ENCODE measurements at places on chromosomes 3 and 15.

DNA sequence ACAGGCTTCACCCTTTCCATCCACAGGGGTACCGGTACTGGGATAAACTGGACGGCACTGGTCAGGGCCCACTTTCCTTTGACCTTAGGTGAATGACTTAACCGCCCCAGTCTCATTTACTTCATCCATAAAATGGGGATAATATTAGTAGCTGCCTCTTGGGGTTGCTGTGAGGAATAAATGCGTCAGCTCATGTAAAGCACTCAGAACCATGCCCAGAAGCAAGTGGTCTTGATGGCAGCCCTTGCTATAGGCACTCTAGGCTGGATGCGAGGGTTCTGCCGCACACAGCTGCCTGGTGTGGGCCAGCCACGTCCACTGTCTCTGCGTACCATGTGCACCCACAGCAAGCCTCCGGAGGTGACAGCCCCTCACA lies 32.2 kb upstream of the FBLN2 start:
- DNase-seq, result no peak

DNA sequence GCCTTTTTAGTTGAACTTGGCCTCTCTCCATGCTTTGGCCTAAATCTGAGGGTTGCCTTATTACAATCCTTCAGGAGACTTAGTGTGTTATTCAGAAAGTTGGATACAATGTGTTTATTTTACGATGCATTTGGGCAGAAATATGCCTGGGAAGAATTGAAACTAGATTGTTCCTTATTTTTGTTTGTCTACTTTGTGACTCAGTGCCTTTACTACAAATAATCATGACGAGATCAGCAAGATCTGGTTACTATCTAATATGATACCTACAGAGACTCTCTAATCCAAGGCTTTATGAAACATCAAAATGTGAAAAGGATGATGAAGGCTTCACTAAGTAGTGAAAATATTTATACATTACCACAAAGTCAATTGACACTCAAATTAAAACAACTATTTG lies 82.2 kb downstream of the RBMS3 start:
- no peak for DNase-seq

GRCh38 chr3:122263974-122264588 lies 61.0 kb upstream of the CSTA start:
- no peak for DNase-seq

- no peak for DNase-seq
Observed at GRCh38 chr3:128456776-128457715, 9.6 kb downstream of the DNAJB8 start.

GRCh38 chr3:111998636-111999483 lies at the start of gene TAGLN3:
Gene TAGLN3 (plus strand): TSS chr3:111998922. CDS start chr3:111999423, 501 bp downstream.
- DNase-seq, result no peak

DNA sequence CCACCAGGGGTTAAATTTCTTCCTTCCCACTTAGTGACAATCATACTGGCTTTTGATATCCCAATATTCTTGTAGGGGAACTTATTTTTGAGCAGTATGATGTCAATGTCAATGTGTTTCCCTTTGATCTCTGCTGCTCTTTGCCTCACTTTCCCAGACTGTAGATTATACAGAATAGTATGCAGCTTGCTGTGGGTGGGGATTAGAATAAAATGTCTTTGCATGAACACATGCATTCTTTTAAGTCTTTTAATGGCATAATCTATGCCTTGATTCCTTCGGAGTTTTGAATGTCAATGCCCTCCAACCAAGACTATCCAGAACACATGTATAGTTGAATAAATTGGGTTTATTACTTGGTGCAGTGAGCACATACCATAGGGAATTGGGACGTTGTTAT lies 125.5 kb downstream of the IL20RB start:
- no peak for DNase-seq

GRCh38 chr3:71903112-71903495 lies 118.2 kb upstream of the PROK2 start:
- no peak for DNase-seq

GRCh38 chr3:125003369-125003853 lies 52.4 kb downstream of the HEG1 start:
- no peak for DNase-seq

DNA sequence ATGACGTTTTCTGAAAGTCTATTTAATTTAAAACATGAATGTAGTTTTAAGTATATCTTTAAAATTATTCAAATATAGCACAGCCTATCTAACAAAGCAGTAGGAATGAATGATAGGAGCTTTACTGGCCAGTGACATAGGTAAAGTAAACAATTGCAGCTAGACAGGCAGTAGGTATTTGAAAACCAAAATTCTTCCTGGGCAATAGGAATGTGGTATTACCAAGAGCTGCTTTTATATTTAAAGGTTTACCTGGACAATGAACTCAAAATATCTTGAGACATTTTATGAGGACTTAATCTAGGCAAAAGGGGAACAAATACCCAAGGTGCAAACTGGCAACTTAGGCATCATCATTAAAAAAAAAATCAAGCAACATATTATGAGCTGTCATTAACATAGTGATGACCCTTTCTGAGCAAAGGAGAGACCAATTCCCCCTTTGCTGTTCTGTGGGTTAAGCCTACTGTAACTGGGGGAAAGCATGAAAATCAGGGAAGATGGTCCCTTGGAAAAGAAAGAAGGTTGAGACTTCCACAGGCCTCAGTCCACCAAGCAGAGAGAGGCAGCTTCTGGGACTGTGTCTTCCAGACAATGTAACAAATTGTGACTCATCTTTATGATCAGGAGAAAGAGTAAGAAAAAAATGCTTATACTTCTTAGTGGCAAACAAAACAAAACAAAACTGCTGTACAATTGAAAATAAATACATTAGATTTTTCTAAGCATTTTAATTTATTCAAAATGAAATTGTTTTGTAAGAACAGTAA lies 12.9 kb downstream of the ISL2 start:
- DNase-seq, result no peak

DNA sequence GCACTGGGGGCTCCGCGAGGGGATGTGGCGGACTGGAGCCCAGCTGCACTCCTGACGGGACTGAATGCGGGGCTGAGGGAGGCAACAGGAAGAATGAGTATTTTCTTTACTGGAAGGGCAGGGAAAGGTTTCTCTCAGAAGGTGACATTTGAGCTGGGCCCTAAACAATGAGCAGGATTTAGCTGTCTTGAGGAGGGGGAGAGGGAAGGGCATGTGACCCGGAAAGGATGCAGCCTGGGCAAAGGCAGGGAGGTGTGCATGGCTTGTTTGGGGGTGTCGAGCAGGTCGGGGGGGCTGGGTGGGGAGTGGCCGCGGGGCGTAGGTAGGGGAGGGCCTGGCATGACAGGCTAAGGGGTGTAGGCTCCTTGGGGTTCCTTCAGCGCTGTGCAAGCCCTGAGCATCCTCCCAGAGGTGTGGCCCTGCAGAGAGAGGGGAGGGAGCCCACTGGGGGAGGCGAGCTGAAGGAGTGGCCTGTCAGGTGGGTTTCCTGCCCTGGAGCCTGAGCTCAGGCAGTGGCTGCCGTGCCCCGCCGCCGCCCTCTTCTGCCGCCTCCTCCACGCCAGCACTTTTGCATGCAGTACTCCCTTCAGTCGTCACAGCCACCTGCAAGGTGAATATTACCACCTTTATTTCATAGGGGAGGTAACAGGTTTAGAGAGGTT lies 17.2 kb upstream of the ANKDD1A start:
- peak; percentile 67 for DNase-seq

GRCh38 chr3:109131276-109131675 lies 5.2 kb upstream of the C3orf85 start:
- no peak for DNase-seq

DNA sequence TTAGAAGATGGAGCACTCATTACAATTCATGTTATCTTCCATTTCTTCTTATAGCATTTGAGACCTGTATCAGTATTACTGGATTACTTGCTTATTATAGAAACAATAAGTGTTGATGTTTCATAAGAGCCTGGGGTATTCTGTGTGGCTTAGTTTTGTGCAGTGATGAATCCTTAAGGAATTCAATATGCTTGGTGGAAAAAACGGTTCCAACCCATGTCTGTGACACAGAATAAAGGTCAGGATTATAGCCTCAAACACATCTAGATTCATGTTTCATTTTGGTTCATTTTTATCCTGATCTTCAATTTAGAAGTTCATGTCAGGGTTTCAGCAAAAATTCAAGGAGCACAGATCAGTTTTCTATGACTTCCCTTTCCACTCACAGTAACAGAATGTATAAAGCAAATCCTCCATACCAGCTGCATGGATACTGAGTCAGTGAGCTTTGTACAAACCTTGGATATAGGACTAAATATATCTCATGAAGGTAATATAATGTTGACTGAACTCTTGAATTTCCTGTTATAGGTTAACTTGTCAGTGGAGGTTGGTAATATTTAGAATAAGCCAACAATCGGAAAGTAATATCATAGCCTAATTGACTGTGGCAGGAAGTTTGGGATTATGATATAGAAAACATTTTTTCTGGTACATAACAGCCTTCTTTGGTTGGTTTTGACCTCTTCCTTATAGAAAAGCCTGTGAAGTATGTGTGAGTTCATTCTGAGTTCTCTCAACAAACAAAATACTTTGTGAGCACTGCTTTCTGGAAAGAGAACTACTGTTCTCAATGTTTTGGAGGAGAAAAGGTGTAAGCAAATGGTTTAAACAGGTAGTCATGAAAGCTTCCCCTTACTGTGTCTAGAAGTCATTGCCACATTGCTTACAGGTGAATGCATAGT lies 218.2 kb upstream of the TPM1 start:
- no peak for DNase-seq

GRCh38 chr3:114510201-114510600 lies 216.4 kb downstream of the TIGIT start:
- no peak for DNase-seq

- peak; percentile 36 for DNase-seq
Observed at GRCh38 chr3:101828691-101829436, 20.4 kb upstream of the NFKBIZ start.

DNA sequence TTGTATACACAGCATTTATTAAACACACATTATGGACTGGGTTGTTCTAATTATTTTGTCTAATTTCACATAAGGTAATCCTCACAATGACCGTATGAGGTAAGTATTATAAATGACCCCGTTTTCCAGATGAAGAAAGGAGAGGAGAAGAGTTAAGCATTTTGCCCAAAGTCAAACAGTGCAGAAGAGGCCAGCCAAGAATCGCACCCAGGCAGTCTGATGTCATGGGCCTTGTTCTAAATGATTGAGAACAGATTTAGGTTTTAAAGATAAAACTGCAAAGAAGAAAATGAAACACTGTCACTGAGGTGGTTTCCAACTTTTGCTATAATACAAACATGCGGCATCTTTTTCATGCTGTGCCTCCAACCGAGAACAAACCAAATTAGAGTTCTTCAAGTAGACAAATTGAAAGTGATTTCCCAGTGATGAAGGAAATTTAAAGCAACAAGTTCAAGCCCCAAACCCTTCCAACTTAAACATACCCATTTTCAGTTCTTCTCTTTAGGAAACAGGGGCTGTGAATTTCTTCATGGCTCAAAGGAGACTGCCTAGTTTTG lies 155.3 kb downstream of the THRB start:
- DNase-seq, result no peak

DNA sequence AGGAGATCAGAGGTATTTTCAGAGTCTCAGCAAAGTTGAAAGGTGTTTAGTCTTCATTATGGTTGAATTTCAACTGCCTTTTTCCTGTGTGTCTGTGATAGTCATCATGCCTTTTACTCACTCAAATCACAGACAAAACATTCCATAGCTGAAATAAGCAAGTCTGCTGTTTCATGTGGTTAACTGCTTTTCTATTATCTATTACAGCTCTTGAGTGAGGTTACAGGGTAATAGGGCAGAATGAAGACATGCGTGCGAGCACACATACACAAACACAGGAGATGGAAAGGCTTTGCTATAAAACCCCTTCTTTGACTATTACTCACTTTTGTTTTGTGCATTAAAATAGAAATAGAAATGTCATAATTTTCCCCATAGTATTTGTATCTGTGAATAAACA lies 192.6 kb upstream of the RARB start:
- no peak for DNase-seq

GRCh38 chr3:103470498-103470897 lies 1035.7 kb downstream of the ZPLD1 start:
- DNase-seq, result no peak

DNA sequence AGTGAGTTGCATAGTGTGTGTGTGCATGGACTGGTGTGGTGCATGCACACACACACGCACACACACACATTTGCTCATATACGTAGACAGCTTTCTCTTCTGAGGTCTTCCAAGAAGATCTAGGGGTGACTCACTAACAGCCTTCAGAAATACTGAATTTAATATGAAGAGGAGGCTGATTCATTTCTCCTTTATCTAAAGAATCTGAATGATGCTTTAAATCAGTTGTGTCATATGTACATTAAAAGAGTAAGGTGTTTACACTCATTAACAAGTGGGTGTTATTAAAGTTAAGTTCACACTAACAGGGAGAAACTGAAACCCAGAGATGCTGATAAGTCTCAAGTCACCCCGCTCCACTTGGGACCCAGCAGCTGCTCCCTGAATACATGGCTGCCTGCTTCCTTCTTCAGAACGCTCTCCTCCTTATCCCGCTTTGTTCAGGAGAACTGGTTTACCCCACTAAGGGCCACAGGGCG lies 22.0 kb downstream of the TMPRSS7 start:
- no peak for DNase-seq

- DNase-seq, result no peak
Observed at GRCh38 chr15:69524296-69524695, 71.7 kb downstream of the RPLP1 start.

DNA sequence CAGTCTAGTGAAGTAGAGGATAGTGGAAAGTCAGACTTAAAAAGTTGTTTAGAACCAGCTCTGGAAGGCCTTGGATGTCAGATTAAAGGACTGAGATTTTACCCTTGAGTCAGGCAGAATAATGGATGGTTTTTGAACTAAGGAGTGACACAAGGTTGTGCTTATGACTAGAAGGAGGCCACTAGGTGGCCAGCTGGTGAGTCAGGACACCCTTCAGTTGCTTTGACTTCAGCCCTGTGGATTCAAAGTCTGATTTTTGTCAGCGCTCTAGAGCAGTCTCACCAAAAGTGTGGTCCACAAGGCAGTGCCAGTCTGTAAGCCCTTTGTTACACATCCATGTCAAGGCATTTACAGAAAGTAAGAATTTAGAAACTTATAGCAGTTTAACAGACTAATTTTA lies 3.8 kb upstream of the GABPB1 start:
- DNase-seq, result peak; percentile 17

DNA sequence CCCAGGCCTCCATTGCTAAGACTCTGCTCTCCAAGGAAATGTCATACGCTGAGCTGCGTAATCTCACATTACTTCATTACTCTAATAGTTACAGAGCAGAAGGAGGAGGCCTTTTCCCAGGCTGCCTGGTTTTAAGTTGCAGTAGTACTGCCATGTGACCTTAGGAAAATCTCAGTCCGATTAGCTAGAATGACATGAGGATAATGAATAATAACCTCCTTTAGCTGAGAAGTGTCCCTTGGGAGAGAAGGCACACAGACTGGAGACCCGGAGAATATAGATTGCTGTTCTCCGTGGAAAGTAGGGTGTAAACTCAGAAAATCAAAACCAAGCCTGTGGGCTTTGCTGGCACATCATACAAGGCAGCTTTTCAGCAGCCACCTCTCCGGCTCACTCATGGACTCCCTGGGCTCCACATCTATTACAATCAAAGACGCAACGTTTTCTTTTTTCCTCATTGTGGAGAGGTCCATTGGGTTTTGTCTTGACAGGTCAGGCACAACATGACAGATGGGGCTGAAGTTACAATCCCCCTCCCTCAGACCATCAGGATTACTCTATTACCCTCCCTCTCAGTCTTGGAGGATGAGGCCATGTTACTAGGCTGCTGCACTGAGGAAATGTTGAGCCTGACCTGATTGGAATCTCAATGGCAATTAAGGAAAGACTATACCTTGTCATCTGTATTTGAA lies 134.8 kb upstream of the MB21D2 start:
- no peak for DNase-seq
